ENCODE measurements at places on chromosomes 1 and 21. TPM values are rescaled to one million over a fixed set of nuclear protein-coding genes. Genes with fewer than 3 reads are reported as not detected.
A peak's percentile ranks its signal among the peaks of the same experiment; 100 is the strongest.

DNA sequence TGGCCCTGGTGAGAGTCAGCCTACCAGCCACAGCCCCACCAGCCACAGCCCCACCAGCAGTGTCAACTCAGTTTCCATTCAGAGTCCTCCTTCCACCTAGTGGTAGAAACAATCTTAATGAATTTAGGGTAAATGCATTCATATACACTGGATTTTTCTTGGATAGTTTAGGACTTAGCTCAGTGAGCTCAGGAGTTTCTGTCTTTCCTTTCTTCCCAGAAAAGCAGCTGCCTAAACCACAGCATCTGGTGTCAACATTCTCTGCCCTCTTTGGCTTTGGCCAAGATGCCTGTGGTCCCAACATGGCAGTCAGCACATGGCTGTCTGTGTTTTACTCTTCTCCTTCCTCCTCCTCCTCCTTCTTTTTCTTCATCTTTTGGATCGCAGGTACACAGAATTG is 94.0 kb downstream of the CLIC6 start:
- DNase-seq: no peak

DNA sequence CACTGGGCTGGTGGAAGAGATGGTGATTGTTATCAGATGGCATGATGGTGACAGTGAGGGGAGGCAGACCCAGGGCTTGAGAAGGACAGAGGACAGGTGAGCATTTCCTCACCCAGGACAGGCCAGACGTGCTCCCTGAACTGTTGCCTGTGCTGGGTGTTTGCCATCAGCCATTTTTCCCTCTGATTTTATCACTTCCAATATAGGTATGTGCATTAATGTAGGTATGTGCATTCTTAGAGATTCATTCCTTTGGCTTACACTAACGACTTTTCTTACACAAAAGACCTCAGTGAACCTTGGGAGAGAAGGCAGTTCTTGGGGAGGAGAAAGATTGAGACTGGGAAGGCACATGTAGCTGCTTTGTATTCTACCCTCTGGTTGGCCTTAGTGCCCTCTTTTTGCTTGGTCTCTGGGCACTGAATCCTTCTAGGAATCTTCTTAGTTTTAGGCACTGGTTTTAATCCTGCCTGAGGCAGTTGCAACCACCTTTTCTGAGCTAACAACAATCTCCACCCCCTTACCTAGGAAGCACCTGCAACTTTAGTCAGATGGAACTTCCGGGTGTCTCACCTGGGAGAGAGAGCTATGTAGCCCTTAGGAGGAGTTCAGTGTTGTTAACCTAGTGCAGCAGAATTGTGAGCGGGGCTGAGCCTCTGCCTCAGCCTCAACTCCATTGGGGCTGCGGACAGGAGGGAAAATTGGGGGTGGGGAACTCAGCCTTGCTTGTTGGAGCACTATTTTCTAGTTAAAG is 30.9 kb downstream of the C1orf116 start:
- no peak for DNase-seq

Gene TRAF3IP3
- total RNA-seq: 0.70 TPM

GRCh38 chr1:208467151-208467780 is 223.1 kb upstream of the PLXNA2 start:
- no peak for DNase-seq

Gene S100A7A
- not detected for total RNA-seq

DNA sequence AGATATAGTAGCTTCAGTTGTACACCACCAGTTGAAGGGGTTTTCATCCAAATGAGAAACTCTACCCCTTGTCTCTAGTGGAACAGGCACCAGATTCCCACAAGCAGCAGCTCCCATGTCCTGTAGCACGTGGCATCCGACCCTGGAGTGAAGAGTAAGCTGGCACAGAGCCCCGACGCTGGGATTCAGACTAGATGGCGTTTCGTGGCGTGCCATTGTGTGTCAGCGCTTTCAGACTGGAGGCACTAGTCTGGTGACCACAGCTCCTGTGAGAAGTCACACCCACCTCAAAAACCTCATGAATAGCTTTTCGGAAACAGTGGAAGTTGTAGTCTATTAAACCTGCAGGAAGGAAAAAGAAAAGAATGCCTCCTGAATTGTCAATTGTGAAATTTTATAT is 20.2 kb downstream of the RRAGC start:
- peak; percentile 77 for DNase-seq

Gene LHX8
- not detected for total RNA-seq

DNA sequence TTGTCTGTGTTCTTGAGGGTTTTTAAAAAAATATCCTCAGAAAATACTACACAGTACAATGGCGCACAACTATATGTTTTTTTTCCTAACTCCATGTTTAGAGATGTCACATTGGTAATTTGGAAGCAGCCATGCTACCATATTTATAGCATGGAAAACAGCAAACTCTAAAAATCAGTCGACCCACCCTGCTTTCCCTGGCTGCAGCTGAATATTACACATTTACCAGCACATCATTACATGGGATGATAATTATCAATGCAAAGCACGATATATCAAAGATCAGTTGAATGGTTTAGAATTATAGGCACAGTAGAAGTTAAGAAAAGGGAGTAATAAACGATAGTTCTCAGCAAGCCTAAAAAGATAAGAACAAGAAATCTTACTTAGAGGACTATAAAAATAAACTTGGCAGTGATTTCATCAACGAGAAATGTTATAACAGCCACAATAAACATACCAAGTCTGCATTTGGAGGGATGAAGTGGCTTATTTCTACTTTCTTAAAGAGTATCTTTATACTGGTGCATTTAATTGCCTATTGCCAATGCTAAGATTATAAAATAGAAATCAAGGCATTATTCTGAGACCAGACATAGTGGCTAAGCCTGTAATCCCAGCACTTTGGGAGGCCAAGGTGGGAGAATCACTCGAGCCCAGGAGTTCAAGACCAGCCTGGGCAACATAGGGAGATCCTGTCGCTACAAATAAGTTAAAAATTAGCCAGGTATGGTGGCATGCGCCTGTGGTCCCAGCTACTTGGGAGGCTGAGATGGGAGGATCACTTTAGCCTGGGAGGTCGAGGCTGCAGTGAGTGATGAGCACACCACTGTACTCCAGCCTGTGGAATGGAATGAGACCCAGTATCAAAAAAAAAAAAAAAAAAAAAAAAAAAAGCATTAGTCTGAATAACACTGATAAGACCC is 43.4 kb downstream of the WDR64 start:
- no peak for DNase-seq

GRCh38 chr1:246497331-246497915 is 9.7 kb downstream of the SMYD3 start:
- no peak for DNase-seq

DNA sequence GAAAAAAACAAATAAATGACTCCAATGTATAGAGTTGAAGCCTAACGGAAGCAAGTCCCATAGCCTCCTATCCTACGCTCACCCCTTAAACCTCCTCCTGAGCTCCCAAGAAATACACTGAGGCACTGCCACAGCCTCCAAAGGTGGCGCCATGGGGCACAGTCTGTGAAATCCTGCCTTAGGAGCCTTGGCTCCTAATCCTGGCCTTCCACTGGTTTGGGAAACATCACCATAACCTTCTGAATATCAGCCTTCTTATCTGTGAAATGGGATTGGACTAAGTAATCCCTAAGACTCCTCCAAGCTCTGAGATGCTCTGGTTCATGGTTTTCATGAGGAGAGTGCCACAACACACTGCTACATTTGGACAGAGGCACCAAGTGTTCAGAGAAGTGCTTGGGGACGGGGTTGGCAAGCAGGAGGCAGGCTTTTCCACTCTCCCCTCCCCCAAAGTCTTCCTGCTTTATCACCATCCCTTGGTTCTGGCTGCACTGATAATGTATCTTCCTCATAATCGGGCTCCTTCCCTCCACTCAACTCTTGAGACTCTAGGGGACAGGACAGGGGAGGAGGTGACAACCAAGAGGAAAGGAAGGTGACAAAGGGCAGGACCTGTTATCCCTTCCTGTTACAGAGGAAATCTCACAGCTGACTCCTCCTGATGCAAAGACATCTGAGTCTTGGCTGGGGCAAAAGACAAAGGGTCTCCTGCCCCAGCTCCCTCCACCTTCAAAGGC is 2.7 kb downstream of the SLAMF7 start:
- DNase-seq: no peak

- DNase-seq: no peak
These were observed 88.2 kb upstream of the PALMD start for GRCh38 chr1:99557546-99558202.
